Activated CD4-positive, alpha-beta T cell treated with anti-CD3 and anti-CD28 coated beads, Interleukin-2, amount 10 ng/mL, durations not matched to agents 24 days and 14 days (primary cell): ENCODE measurements at places on chromosomes 2 and 18. TPM values are rescaled to one million over a fixed set of nuclear protein-coding genes. Genes with fewer than 3 reads are reported as not detected.

COLEC12 gene
- not detected in 2 replicates for total RNA-seq

GNLY gene
- 54.1 and 58.5 TPM in 2 replicates for total RNA-seq

SLC38A11 gene
- not detected in 2 replicates for total RNA-seq

IL18R1 gene
- total RNA-seq = 41.7 and 50.2 TPM in 2 replicates

CYS1 gene
- 0.24 and 0.63 TPM in 2 replicates for total RNA-seq

CHAC2 gene
- 24.8 and 27.4 TPM in 2 replicates for total RNA-seq

ANO7 gene
- 2.8 and 3.5 TPM in 2 replicates for total RNA-seq

GRHL1 gene
- 1.2 and 2.1 TPM in 2 replicates for total RNA-seq

GCFC2 gene
- total RNA-seq = 34.9 and 42.0 TPM in 2 replicates

HOXD1 gene
- not detected in 2 replicates for total RNA-seq

TBR1 gene
- total RNA-seq = 0.16 TPM in 1 of 2 replicates, not detected in the other

ANKRD30BL gene
- total RNA-seq = not detected in 2 replicates

TIA1 gene
- total RNA-seq = 104 and 105 TPM in 2 replicates

LAMA3 gene
- total RNA-seq = not detected in 2 replicates

MOGAT1 gene
- not detected in 2 replicates for total RNA-seq

ODC1 gene
- 267 and 273 TPM in 2 replicates for total RNA-seq

ATP5F1A gene
- total RNA-seq = 440 and 443 TPM in 2 replicates

GPR148 gene
- total RNA-seq = not detected in 2 replicates

GPBAR1 gene
- total RNA-seq = 0.40 and 0.68 TPM in 2 replicates

MREG gene
- 10.6 and 10.9 TPM in 2 replicates for total RNA-seq

TUBB6 gene
- total RNA-seq = 36.6 and 40.2 TPM in 2 replicates

LRRTM1 gene
- not detected in 2 replicates for total RNA-seq

EML6 gene
- 0.77 and 0.83 TPM in 2 replicates for total RNA-seq

KCNG2 gene
- not detected in 2 replicates for total RNA-seq

HS1BP3 gene
- total RNA-seq = 7.1 and 8.9 TPM in 2 replicates

DUSP19 gene
- total RNA-seq = 1.0 and 2.3 TPM in 2 replicates

ERFE gene
- total RNA-seq = 0.24 and 0.37 TPM in 2 replicates

RMDN2 gene
- 1.2 and 1.7 TPM in 2 replicates for total RNA-seq

OTOF gene
- total RNA-seq = 6.8 and 7.2 TPM in 2 replicates

CABYR gene
- 0.36 and 1.3 TPM in 2 replicates for total RNA-seq

SFT2D3 gene
- 5.9 and 6.3 TPM in 2 replicates for total RNA-seq

SPP2 gene
- not detected in 2 replicates for total RNA-seq

PAIP2B gene
- 0.63 and 0.64 TPM in 2 replicates for total RNA-seq

CCDC141 gene
- total RNA-seq = 2.1 and 2.5 TPM in 2 replicates

CRYGA gene
- not detected in 2 replicates for total RNA-seq

ZSWIM2 gene
- not detected in 2 replicates for total RNA-seq

TMEM178A gene
- total RNA-seq = 0.14 TPM in 1 of 2 replicates, not detected in the other

IL36B gene
- not detected in 2 replicates for total RNA-seq

EIF4E2 gene
- 89.9 and 93.2 TPM in 2 replicates for total RNA-seq

COL4A3 gene
- total RNA-seq = not detected in 2 replicates

ANKRD29 gene
- total RNA-seq = not detected in 2 replicates

CEBPZOS gene
- 43.4 and 46.6 TPM in 2 replicates for total RNA-seq
